ENCODE measurements at places on chromosomes 6 and 20.

DNA sequence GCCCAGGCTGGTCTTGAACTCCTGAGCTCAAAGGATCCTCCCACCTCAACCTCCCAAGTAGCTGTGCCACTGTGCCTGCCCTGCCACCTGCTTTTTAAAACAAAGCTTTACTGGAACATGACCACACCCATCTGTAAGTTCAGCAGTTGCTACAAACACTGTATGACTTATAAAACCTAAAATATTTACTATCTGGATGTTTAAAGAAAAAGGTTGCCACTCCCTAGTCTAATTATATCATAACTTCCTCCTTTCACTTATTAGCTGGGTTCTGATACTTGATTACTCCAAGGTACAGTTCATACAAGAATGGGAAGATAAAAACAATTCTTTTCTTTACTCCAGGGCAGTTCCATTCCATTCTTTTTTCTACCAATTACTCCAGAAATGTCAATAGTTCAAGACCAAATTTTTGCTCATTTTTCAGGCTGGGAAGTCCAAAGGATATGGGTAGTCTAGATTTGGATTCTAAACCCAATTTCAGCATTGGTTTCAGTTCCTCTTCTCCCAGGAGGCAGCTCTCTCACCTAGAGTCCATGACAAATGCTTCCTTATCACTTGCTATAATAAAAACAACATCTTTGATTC, 63.1 kb downstream of the SEC63 start:
- DNase-seq = no peak

- DNase-seq = no peak
Measured at GRCh38 chr20:33576432-33577125, 85.5 kb upstream of the C20orf144 start.

- no peak for DNase-seq
Measured at GRCh38 chr6:134950482-134950881, 581 bp upstream of the ALDH8A1 start.

- peak; percentile 12 for DNase-seq
Measured at GRCh38 chr20:46399401-46399800, 7.0 kb downstream of the ELMO2 start.

GRCh38 chr6:5730585-5731263, 276.0 kb downstream of the NRN1 start:
- no peak for DNase-seq

GRCh38 chr6:135094403-135094821, 39.8 kb upstream of the HBS1L start:
- peak; percentile 77 for DNase-seq

GRCh38 chr6:20463396-20463795, 61.7 kb downstream of the E2F3 start:
- DNase-seq = no peak

DNA sequence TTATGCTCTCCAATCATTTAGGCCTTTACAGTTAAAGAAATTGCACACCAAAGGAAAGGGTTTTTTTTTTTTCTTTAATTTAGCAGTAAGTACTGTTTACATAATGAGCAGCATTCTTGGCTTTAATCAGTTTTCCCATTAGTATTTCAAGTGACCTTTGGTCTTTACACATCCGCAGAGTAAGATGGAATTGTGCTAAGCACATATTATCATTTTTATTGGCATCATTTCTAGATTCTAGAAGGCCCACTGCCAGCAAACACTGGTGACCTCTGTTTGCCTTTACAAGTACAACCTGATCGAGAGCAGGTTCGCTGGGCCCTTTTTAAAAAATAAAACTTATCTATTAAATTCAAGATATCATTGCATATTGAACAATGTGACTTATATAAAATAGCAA, 104.3 kb downstream of the ADGRG6 start:
- no peak for DNase-seq

- DNase-seq = no peak
Measured at GRCh38 chr20:12270863-12271262, 353.2 kb downstream of the BTBD3 start.

DNA sequence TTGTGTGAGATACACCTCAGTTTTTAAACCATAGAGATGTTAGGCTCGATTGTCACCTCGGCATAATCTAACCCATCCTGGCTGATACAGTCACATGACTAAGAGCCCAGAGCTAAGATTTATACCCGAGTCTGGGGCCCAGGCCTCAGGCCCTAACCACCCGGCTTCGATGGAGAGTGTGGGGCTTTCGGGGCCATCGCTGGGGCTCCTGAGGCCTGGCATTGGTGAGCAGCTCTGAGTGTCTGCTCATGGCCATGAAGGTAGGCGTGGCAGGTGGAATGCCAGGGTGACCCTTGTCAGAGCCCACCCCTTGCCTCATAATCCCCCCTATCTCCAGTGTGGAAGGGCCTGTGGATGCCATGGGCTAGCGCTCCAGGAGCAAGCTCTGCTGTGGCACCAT, 164.3 kb downstream of the BMP7 start:
- DNase-seq = no peak

- DNase-seq = no peak
Measured at GRCh38 chr6:53852805-53853204, 58.0 kb downstream of the LRRC1 start.

GRCh38 chr20:8726460-8726859, 342.4 kb upstream of the PLCB4 start:
- DNase-seq = no peak

DNA sequence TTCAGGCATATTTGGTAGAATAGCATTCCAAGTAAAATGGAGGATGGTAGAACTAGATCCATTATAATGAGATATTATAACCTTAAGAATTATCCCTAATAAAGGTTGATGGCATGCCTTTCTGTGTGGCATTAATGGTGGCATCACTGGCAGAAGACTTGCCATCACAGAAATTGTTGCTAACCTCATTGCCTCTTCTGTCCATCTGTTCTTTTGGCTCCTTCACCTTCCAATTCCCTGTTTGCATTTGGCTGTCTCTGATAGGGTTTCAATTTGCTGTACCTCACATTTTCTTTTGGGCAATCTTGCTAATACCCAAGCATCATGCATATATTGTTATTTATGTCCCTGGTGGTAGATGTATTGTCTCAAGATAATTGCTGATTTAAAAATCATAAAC, 98.9 kb downstream of the SMPDL3A start:
- no peak for DNase-seq

- no peak for DNase-seq
Measured at GRCh38 chr6:44037847-44038542, 89.3 kb downstream of the MRPL14 start.

DNA sequence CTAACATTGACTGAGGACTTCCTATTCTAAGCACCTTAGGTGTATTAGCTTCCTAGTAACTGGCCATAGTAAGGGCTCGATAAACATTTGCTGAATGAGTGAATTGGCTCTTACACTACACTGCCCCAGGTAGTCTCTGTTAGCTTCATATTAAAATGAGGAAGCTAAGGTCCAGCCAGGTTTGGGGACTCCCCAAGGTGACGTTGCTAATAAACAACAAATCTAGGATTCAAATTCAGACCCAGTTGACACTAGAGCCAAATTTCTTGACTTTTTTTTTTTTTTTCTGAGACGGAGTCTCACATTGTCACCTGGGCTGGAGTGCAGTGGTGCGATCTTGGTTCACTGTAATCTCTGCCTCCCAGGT, 16.2 kb downstream of the ARHGAP40 start:
- no peak for DNase-seq

- no peak for DNase-seq
Measured at GRCh38 chr6:56837322-56837894, 117.5 kb upstream of the BEND6 start.

DNA sequence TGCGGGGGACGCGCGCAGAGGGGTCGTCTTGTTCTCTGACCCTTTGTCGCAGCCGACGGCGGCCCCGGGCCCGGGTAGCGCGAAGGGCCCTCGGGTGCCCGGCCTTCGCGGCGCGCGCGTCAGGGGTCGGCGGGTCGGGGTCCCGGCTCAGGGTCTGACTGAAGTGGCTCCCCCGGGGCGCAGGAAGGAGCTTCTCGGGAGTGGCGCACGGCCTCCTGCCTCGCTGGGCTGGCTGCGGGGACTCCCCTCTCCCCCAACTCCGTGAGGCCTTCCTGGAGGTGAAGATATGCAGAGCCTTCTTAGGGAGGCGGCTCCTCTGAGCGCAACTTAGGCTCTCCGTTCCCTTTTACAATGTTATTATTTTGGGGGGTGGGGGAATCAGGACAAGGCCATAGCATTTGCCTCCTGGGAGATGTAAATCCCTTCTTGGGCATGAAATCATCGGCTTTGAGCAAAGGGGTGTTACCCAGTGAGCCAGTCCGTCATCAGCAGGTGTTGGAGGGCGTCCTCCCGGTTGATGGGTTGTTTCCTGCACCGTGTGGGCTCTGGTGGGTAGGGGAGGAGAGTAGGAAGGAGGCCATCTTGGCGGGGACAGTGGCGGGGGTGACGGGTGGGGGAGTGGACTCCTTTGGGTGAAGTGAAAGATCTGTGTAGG, 523 bp downstream of the CDS2 start:
- DNase-seq = peak; percentile 82

DNA sequence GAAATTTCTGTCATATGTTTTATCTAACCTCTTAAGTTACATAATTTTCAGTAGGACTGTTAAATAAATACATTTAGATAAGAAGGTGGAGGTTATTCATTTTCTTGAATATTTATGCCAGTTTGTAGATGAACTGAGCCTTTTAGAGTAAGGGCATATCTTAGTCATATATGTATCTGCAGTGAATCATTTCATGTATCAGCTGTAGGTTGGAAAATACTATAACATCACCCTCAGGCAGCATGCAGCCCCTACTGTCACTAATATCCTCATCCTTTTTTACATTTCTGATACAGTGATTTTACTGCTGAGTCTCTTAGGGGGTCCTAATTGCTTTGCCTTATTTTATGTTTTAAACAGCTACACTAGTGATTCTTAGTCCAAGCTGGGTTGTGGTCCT, 19.5 kb upstream of the SUMO4 start:
- peak; percentile 45 for DNase-seq

GRCh38 chr20:9143926-9144325, 75.0 kb downstream of the PLCB4 start:
- DNase-seq = no peak

GRCh38 chr6:63783096-63783495, 147.5 kb downstream of the PHF3 start:
- no peak for DNase-seq

- no peak for DNase-seq
Measured at GRCh38 chr20:49698477-49698876, 15.2 kb downstream of the B4GALT5 start.

- no peak for DNase-seq
Measured at GRCh38 chr20:63176427-63177133, 39.4 kb downstream of the YTHDF1 start.

DNA sequence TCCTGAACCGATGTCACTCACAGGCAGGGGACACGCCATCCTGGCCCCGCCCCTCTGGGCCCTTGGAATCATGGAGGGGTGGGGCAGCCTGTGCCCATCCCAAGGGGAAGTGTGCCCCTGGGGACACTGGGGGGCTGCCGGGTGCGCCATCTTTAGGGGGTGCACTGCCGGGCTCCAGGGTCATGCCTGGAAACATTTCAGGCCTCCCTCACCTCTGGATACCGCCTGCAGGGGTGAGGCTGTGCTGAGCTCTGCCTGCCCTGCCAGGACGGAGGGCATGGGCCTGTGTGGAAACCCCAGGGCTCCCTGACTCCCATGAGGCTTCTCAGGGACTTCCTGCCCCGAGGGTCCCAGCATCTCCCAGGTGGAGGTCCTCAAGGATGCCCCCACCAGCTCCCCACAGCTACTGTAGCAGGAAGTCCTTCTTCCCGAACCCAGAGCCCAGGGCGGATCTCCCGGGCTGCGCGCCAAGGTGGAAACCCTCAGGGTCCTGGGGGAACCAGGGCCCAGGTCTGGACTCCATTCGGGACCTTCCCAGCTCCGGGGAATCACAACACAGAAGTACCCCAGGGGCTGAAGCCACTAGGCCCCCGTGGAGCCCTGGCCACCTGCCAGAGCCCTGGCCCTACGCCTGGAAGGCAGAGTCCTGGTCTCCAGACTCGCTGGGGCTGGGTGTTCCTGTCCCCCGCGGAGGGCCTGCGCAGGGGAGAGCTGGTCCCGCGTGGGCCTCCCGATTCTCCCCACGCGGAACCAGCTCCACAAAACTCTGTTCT, 15.6 kb downstream of the CHRNA4 start:
- DNase-seq = no peak

GRCh38 chr6:56618050-56618449, 24.6 kb downstream of the DST start:
- DNase-seq = no peak

DNA sequence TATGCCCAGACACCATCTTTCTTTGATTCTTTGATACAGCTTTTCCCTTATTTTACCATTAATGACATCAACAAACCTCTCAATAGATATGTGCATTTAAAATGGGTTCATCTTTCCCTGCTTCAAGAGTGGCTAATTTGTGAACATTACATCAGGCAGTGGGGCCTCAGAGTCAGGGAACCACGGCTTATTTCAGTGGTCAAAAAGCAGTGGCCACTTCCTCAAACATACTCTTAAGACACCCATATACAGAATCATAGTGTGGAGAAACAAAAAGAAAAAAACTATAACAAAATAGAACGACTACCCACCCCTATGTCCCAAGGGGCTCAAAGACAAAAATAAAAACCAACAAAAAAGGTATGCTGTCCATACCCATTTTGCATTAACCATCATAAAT, 12.9 kb downstream of the SALL4 start:
- no peak for DNase-seq

GRCh38 chr20:3067139-3068014, 4.0 kb upstream of the OXT start:
- DNase-seq = no peak

- no peak for DNase-seq
Measured at GRCh38 chr6:156617941-156618340, 159.2 kb upstream of the ARID1B start.

DNA sequence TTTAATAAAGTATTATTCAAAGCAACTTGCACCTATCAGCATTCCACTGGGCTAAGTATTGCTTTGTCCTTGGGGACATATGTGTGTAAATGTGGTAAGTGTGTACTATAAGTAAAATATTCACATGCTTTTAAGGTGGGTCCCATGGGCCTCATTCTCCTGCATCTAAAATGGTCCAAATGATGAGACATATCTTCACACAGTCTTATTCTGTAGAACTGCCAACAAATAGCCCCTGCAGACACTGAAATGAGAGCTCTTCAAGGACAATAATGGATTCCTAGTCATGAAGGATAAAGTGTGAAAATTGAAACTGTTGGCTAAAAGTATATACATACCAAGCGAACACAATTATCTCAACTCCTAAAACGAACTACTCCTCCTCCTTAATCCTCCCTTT, 81.8 kb downstream of the SMLR1 start:
- DNase-seq = no peak

DNA sequence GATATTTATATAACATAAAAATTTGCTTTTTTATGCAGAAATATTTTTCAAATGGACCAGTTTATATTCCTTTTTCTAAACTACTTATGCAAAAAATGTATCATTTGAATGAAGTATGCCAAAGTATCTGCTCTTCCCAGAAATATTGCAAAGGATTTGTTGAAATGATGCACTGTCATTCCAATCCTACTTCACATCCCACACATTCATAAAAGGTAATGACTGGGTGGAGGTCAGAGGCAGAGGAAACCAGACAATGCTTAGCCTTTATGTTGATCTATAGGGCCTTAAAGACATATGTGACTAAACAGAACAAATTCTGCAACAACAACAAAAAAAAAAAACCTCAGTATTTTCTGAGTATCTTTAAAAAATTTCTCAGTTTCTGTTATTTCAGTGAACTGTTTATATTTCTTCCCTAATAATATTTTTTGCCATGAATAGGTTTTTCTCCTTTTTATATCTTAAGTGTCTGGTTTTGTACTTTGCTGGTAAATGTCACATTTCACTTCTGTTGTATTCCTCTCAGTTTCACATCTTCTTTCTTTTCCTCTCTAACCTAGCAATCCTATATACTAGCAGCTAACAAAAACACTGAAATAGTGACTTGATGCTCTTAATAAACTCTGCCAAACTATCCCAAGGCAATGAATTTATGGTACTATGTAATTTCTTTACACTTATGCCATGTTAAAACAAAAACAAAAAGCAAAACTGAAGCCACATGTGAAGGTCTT, 374.1 kb downstream of the BCKDHB start:
- no peak for DNase-seq
